Lung (tissue), 17 donors: ENCODE measurements at places on chromosomes 7 and 10. TPM values are rescaled to one million over a fixed set of nuclear protein-coding genes. Genes with fewer than 3 reads are reported as not detected.

- H3K4me1 ChIP-seq: no peaks in the 10 kb centered on the region
- H3K4me3 ChIP-seq: no peak overlapping the region
- DNase-seq: no peak
- H3K27me3 ChIP-seq: no peaks in the 10 kb centered on the region
- no peak overlapping the region for H3K27ac ChIP-seq
Measured at GRCh38 chr10:4786043-4786839, 39.8 kb upstream of the AKR1E2 start.

- H3K36me3 ChIP-seq: no peaks in the 10 kb centered on the region
- H3K27me3 ChIP-seq: no peaks in the 10 kb centered on the region
- no peak overlapping the region for H3K27ac ChIP-seq
- H3K4me3 ChIP-seq: no peak overlapping the region
Measured at GRCh38 chr7:33423646-33424020, 294.3 kb downstream of the BBS9 start.

GRCh38 chr10:49398000-49398861, 2.3 kb upstream of the DRGX start:
- peaks cover 88% of the 10 kb centered on the region for H3K27me3 ChIP-seq
- no peaks in the 10 kb centered on the region for H3K4me1 ChIP-seq
- peak; percentile 65 for DNase-seq
- H3K36me3 ChIP-seq: no peaks in the 10 kb centered on the region

Gene MSMB
- 0.64 TPM for total RNA-seq

Gene SPDYE6
- not detected for total RNA-seq

Gene VSIR
- 55.2 TPM for total RNA-seq
